ENCODE measurements at places on chromosomes 1 and 21.

GRCh38 chr1:7398982-7399381, 372.1 kb upstream of the VAMP3 start:
- DNase-seq: no peak

DNA sequence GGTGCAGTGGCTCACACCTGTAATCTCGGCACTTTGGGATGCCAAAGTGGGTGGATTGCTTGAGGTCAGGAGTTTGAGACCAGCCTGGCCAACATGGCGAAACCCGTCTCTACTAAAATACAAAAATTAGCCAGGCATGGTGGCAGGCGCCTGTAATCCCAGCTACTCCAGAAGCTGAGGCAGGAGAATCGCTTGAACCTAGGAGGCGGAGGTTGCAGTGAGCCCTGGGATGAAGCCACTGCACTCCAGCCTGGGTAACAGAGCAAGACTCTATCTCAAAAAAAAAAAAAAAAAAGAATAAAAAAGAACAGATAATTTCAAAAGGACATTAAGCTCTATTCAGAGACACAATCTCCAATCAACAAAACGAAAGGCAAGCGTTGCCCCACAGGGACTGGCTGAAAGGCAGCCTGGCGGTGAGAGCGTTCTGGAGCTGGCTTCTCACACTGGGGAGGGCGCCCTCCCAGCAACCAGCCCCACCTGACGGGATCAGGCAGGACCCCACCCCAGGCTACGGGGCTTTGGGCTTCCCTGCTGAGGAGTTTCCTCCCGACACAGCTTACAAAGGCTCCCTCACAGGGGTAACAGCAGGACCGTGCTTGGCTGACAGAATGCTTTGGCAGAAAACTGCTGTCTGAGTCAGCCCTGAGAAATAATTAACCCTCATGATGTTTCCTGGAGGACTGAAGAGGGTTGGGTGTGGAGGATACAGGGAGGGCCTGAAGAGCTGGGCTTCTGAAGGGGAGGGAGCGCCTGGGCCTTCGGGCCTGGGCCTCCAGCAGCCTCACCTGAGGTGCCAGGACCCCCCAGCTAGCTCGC, 31.1 kb upstream of the SRP9 start:
- peak; percentile 95 for DNase-seq

GRCh38 chr1:112706505-112707220, at the start of gene RHOC:
Gene RHOC (minus strand): TSS chr1:112707127. CDS start chr1:112703799, 3,328 bp downstream.
- peak; percentile 77 for DNase-seq

GRCh38 chr1:110135246-110135645, 15.0 kb upstream of the SLC6A17 start:
- DNase-seq: no peak

DNA sequence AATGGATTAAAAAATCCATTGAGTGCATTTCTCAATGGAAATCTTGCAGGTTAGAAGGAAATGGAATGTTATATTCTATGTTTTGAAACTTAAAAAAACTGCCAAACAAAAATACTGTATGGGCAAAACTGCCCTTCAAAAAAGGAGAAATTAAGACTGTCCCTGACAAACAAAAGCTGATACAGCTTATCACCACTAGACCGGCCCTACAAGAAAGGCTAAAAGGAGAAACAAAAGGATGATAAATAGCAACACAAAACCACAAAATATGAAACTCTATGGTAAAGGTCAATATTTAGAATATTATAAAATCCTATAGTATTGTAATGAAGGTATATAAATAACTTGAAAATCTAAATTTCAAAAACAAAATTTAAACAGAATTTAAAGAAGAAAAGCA, 60.0 kb downstream of the SLC25A24 start:
- DNase-seq: no peak

GRCh38 chr1:9293533-9294404, 1.1 kb downstream of the SPSB1 start:
- peak; percentile 76 for DNase-seq

GRCh38 chr1:113390871-113391648, 745 bp downstream of the MAGI3 start:
- peak; percentile 75 for DNase-seq

DNA sequence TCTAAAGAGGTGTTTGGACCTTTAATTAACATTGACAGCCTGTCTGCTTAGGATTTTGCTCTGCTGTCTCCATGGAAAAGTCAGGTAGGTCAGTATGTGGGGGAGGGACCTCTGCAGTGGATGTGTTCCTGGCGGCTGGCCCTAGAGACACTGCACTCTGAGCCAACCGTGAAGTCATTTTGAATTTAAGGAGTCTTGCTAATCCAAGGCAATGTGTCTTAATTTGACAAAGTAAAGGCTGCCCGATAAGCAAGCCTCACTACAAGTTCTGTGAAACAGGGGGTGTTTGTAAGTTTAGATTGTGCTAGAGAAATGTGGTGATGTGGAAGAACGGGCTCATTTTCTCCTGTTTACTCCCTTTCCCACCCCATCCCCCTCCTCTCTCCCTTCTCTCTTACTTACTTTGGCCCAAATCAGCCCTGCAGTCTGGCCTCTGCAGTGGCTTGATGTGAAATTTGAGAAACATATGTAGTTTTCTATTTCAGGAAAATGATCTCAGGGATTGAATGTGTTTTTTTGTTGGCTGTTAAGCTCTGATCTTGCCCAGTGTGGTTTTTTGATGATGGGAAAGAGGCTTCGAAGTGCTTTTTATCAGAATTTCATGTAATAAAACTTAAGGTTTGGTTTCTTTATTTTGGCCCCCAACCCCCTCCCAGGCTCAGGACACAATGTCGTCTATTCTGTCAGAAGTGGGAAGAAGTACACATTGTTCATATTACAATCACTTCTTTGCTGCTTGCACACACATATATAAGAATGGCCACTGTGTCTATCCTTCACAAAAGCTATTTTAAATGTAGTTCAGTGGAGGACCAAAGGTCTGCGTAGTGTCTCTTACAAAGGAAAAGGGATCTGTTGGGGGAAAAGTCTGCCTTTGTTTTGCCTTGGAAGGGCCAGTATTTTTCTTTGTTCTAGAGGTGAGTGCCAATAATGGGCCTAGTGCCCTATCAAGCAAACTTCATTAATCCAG, 96.6 kb downstream of the FGGY start:
- peak; percentile 50 for DNase-seq

GRCh38 chr1:46458190-46458589, 31.4 kb upstream of the DMBX1 start:
- DNase-seq: no peak

- DNase-seq: no peak
Measured at GRCh38 chr1:55690366-55690765, 475.2 kb upstream of the USP24 start.

DNA sequence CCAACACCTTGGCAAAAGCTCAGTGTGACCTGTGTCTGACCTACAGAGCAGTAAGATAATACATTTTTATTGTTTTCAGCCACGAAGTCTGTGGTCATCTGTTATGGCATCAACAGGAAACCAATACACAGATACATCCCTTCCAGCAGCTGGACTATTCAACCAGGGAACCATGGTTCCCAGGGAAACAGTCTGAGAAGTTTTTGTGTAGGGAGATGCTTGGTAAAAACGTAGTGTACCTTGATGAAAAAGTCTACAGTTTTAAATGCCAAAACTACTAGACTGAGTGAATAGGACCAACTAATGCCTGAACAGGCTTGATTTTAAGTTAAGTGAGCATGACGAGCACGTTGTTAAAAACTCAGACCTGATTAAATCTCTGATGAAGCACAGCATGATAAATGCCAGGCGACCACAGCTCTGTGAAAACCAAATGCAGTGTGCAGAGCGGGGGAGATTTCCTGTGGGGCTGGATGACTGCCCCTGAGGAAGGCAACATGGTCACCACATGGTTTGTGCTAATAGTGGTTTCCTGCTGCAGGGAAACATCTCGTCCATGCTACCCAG, 228.9 kb downstream of the TNR start:
- DNase-seq: no peak

DNA sequence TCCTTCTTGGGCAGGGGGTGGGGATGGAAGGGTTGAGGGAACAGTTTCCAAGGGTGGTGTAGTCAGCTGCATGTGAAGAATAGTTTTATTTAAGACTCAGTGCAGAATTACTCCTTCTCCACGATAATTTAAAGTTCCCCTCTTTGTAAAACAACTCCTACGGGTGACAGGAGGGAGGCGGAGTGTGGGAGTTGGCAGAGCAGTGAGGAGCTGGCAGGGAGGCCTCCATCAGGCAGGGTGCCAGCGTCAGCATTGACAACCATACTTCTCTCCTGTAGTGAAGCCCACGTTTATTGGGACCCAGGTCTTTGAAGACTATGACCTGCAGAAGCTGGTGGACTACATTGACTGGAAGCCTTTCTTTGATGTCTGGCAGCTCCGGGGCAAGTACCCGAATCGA, 93.8 kb downstream of the MTR start:
- DNase-seq: no peak

DNA sequence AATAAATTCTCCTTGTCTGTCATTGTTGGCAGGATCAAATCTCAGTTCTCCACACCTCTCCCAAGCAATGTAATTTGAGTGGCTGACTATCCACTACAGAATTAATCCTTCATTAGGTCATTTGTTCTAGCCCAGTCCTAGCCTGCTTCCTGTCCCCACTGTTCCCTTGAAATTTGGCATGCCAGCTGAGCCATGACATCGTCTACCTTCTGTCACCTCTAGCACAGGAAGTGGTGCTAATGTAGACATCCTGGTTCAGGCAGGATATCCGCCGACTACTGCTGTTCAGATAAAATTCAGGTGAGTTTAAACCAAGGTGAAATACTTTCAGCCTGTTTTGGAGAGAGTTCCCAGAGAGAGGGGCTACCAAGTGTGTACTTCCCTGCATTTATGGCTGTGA, 5.9 kb downstream of the CHRM3 start:
- DNase-seq: no peak

- DNase-seq: no peak
Measured at GRCh38 chr1:155457266-155457665, 105.3 kb downstream of the ASH1L start.

- peak; percentile 95 for DNase-seq
Measured at GRCh38 chr1:7953850-7954609, 7.5 kb upstream of the PARK7 start.

DNA sequence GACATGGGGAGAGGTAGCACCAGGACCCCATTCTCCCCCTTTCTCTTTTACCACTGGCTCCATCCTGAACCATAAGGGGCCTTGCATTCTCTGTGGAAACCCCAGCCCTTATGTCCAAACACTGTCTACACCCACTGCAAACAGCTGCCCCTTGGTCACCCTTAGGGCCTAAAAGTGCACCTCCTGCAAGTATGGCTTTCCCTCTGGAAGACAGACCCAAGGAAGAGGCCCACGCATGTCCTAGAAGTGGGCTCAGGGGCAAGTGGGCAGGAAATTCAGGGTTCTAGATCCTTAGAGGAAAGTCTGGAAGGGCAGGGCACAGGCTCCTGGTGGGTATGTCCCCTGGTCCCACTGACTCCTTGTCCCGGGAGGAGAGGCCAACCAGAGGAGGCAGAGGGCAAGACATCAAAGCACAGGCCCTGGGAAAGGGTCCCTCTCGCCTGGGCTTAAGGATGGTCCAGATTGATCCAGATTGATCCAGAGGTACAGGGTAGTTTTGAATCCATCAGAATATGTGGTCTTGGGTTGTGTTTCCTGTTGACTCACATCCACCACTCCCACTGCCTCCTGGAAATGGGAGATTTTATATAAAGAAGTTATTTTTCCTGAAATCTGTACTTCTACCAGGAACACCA, 150.9 kb downstream of the GRIK3 start:
- DNase-seq: no peak

DNA sequence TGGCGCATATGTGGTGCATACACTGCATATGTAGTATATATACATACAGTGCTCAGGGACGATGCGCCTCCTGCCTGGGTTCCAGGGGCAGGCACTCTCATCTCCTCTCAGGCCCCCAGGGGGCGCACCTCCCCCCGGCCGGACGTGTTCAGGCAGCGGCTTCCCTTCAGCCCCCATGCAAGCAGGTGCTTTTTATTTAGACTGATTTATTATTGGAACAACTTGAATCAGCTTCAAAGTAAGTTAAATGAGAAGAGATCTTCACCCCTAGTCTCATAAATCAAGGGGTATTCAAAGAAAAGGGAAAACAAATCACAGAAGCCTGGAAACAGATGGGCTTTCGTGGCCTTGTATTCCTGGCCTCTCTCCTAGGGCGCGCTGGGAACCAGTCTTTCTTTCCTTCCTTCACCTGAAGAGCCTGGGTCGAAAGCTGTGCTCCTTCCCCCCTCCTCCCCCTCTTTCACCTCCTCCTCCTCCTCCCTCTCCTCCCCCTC, 64.6 kb downstream of the UBIAD1 start:
- peak; percentile 50 for DNase-seq

DNA sequence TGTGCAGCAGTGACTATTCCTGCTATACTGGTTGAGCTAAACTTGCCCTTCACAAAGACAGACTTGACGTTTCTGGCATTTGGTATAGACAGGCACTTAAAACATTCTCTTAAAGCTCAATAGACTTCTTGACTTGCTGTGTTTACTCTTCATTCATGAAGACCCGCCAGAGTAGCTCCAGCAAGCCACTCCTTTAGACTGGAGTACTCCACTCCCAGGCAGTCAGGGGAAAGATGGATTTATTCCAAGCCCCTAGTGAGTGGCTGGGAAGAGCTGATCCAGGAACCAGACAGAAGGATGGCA, 70.7 kb downstream of the EVA1C start:
- no peak for DNase-seq

DNA sequence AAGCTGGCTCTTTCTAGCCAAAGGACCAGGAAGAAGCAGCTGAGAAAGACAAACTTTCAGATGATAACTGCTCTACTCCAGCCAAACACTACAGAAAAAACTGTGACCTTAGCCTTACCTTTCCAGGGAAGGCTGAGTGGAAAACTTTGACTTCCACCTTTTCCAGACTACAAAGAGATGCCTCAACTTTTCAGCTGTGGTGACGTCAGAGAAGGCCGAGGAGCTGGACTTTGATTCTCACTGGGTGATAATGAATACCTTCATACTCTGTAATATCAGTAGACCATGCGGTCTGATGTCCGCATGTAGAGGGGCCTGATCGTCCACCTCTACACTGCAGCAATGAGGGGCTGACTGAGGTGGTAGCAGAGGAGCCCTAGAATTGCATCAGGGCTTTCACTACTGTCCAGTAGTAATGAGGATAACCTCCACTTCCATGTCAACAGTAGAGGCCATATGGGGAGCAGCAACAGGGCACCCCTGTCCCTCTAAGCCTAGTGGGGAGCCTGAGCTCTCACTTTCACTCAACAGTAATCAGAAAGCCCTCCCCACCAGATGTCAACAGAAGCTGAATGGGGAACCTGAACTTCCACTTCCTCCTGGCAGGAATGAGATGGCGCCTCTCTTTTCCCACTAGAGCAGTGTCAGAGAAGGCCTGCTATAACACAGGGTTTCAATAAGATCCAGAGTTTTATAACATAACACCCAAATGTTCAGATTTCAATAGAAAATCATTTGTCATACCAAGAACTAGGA, 28.4 kb upstream of the PADI1 start:
- peak; percentile 38 for DNase-seq

All from small intestine (tissue), 16 donors.